HFFc6 (cell line): ENCODE measurements at places on chromosomes 7 and 10. TPM values are rescaled to one million over a fixed set of nuclear protein-coding genes. Genes with fewer than 3 reads are reported as not detected.
A peak's percentile ranks its signal among the peaks of the same experiment; 100 is the strongest.

GRCh38 chr7:18530224-18531179 is 35.0 kb downstream of the HDAC9 start:
- H3K36me3 ChIP-seq, result peaks cover 34% of the 10 kb centered on the region
- no peak overlapping the region for H3K4me3 ChIP-seq
- DNase-seq, result no peak
- H3K27me3 ChIP-seq, result peaks cover 1% of the 10 kb centered on the region; the same call in 1 of the 2 replicates

DNA sequence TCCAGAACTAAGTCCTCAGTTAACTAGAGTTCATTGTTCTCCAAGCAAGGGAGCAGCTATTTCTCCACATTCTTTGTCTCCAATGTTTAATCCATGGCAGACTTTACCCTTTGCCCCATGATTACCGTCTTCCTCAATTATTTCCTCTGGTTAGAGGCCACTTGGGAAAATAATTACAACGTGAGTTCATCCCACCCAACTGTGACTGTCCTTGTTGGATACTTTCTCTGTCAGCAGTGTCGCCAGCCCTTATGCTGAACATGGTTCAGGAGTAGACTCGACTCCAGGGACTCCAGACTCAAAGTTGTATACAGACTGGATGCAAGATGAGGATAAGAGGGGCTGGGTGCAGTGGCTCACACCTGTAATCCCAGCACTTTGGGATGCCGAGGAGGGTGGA is 17.1 kb upstream of the SEPHS1 start:
- no peak overlapping the region for H3K27ac ChIP-seq
- H3K27me3 ChIP-seq, result peaks cover 7% of the 10 kb centered on the region
- no peak for DNase-seq
- no peaks in the 10 kb centered on the region for H3K36me3 ChIP-seq

ADAM22 gene
- 0.63 TPM in 1 of 2 replicates, not detected in the other for total RNA-seq

OR6B1 gene
- not detected in 2 replicates for total RNA-seq

GRCh38 chr10:117740691-117741222 is 198.2 kb downstream of the EMX2 start:
- no peaks in the 10 kb centered on the region for H3K4me1 ChIP-seq
- peaks cover 6% of the 10 kb centered on the region; the same call in 1 of the 2 replicates for H3K36me3 ChIP-seq
- H3K27me3 ChIP-seq, result no peaks in the 10 kb centered on the region; the same call in 1 of the 2 replicates
- H3K27ac ChIP-seq, result no peak overlapping the region
- DNase-seq, result no peak

DNA sequence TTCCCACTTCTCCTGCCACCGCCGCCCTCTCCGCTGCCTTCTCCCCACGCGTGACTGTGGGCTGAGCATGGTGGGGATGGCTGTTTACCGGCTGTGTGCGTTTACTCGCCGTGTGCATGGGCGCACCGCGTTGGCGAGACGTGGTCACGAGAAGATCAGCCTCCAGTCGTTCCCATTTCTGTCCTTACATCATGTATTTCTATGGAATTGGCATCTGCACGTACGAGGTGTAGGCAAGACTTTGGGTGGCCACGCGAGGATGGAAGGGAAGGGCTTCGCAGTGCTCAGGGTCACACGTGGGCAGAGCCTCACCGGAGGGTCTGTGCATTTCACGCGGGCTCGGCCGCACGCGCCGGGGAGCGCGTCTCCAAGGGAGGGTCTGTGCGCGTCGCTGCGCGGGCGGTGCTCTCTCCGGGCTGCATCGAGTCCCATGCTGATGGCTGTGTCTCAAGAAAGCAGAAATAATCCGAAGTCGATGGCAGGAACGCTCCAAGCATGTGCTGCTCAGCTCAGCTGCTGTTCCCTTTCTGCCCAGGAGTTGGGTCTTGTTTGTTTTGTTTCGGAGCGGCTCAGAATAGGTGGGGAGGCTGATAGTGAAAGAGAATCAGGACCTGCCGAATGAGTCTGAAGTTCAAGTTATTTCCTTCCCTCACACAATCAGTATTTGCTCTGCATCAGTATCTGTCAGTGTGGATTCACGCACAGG is 973 bp downstream of the CAMK1D start:
- peak overlapping the region; percentile 92 for H3K4me3 ChIP-seq
- no peaks in the 10 kb centered on the region for H3K36me3 ChIP-seq
- peaks cover 12% of the 10 kb centered on the region for H3K27me3 ChIP-seq

SCIN gene
- 0.96 to 48.9 TPM (median 1.5 TPM) in 3 replicates for total RNA-seq

ANXA8L1 gene
- total RNA-seq, result 0.27 to 0.30 TPM (median 0.28 TPM) in 3 replicates

- DNase-seq, result peak; percentile 9
- peaks cover 8% of the 10 kb centered on the region for H3K27me3 ChIP-seq
- H3K27ac ChIP-seq, result no peak overlapping the region
Measured at GRCh38 chr10:116044801-116045248, 228.2 kb downstream of the GFRA1 start.

GRCh38 chr10:107059872-107060271 is 104.6 kb downstream of the SORCS1 start:
- no peak overlapping the region for H3K27ac ChIP-seq
- no peak for DNase-seq
- no peaks in the 10 kb centered on the region for H3K4me1 ChIP-seq
- H3K36me3 ChIP-seq, result no peaks in the 10 kb centered on the region
- H3K4me3 ChIP-seq, result no peak overlapping the region

DNA sequence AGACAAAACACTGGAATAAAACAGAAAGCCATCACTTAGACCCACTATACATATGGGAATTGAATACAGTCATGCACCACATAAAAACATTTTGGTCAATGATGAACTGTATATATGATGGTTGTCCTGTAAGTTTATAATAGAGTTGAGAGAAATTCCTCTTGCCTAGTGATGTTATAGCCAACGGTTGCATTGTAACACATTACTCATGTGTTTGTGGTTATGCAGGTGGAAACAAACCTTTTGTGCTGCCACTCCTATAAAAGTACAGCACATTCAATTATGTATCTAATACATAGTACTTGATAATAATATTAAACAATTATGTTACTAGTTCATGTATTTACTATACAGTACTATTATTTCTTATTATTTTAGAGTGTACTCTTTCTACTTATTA is 381.2 kb upstream of the MBL2 start:
- H3K36me3 ChIP-seq, result no peaks in the 10 kb centered on the region
- no peak overlapping the region for H3K27ac ChIP-seq
- H3K27me3 ChIP-seq, result no peaks in the 10 kb centered on the region

NPM3 gene
- 51.8 to 60.6 TPM (median 56.1 TPM) in 3 replicates for total RNA-seq

DNA sequence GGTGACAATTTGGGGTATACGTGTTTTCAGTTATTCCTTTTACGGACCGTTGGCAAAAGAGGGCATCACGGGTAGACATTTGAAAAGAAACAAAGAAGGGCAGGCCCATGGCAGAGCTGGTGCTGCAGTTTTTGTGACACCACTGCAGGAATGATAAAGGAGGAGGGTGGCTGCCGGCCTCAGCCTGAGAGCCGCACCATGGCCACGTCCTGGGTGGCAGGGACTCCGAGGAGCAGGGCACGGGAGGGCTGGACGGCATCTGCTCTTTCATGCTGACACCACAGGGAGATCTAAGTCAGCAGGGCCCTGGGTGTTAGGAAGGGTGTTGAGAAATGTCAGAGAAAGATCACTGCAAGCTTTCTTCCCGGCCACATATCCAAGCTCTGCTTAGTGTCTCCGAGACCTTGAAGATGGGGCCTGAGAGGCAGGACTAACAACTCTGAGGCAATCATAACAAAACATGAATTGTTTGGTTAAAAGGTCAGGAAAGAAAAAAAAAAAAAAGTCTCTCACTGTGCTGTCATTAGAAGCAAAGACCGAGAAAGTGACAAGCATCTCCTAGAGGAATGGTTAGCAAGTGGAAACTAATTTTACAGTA is 36.6 kb downstream of the INSYN2A start:
- H3K4me3 ChIP-seq, result no peak overlapping the region
- H3K27ac ChIP-seq, result no peak overlapping the region
- peaks cover 42% of the 10 kb centered on the region for H3K4me1 ChIP-seq
- DNase-seq, result no peak
- no peaks in the 10 kb centered on the region; the same call in none of the 2 replicates for H3K27me3 ChIP-seq

GRCh38 chr7:24630596-24630995 is 57.3 kb downstream of the PALS2 start:
- H3K27me3 ChIP-seq, result no peaks in the 10 kb centered on the region
- H3K4me1 ChIP-seq, result no peaks in the 10 kb centered on the region
- DNase-seq, result no peak
- no peak overlapping the region for H3K27ac ChIP-seq

DNA sequence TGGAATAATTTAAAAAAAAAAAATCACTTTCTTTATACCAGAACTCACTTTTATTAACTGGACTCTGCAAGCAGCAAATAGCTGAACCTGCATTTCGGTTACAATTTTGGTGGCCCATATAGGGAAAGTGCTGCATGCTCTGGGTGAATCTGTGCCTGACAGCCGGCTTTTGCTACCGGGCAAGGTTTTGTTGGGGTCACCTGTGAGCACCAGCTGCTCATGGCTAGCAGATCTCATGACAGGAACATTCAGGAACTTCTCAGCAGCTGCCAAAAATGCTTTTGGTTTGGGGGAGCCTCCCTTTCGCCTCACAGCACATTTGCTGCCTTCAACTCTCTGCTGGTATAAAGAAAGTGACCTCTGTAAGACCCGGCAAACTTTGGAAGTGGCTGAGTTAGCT is 13.2 kb upstream of the CREB3L2 start:
- no peak for DNase-seq
- H3K4me3 ChIP-seq, result no peak overlapping the region
- no peaks in the 10 kb centered on the region for H3K36me3 ChIP-seq
- no peaks in the 10 kb centered on the region for H3K4me1 ChIP-seq

DNA sequence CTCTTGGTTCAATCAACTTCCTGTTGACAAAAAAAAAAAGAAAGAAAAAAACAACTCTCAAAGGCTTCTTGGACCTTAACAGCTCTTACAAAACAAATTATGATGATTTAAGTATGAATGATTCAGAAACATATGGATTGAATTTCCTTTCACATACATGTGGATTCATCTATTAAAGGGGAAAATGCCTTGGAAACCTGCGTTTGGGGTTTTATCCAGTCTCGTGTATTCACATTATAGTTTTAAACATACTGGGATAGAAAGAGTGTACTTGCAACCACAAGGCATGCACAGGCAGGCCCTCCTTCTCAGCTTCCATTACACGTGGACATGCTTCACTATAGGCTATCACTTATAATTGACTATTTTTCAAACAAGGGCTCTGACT is 286.7 kb downstream of the INHBA start:
- H3K4me1 ChIP-seq, result peaks cover 19% of the 10 kb centered on the region
- no peaks in the 10 kb centered on the region for H3K36me3 ChIP-seq
- no peak overlapping the region for H3K4me3 ChIP-seq
- DNase-seq, result no peak
- no peak overlapping the region for H3K27ac ChIP-seq

- no peaks in the 10 kb centered on the region; the same call in 1 of the 2 replicates for H3K27me3 ChIP-seq
- no peak overlapping the region for H3K4me3 ChIP-seq
- no peaks in the 10 kb centered on the region for H3K36me3 ChIP-seq
- no peaks in the 10 kb centered on the region for H3K4me1 ChIP-seq
- no peak for DNase-seq
Measured at GRCh38 chr10:66940965-66941364, 15.1 kb downstream of the LRRTM3 start.

GRCh38 chr10:78372806-78373205 is 339.1 kb downstream of the RPS24 start:
- no peak overlapping the region for H3K4me3 ChIP-seq
- H3K36me3 ChIP-seq, result no peaks in the 10 kb centered on the region
- peaks cover 47% of the 10 kb centered on the region for H3K27me3 ChIP-seq

RFC2 gene
- total RNA-seq, result 22.5 to 37.7 TPM (median 33.4 TPM) in 3 replicates

- no peaks in the 10 kb centered on the region for H3K4me1 ChIP-seq
- no peak for DNase-seq
- H3K4me3 ChIP-seq, result no peak overlapping the region
- no peaks in the 10 kb centered on the region for H3K36me3 ChIP-seq
- H3K27ac ChIP-seq, result no peak overlapping the region
Measured at GRCh38 chr7:23220690-23221305, 25.8 kb upstream of the GPNMB start.

DNA sequence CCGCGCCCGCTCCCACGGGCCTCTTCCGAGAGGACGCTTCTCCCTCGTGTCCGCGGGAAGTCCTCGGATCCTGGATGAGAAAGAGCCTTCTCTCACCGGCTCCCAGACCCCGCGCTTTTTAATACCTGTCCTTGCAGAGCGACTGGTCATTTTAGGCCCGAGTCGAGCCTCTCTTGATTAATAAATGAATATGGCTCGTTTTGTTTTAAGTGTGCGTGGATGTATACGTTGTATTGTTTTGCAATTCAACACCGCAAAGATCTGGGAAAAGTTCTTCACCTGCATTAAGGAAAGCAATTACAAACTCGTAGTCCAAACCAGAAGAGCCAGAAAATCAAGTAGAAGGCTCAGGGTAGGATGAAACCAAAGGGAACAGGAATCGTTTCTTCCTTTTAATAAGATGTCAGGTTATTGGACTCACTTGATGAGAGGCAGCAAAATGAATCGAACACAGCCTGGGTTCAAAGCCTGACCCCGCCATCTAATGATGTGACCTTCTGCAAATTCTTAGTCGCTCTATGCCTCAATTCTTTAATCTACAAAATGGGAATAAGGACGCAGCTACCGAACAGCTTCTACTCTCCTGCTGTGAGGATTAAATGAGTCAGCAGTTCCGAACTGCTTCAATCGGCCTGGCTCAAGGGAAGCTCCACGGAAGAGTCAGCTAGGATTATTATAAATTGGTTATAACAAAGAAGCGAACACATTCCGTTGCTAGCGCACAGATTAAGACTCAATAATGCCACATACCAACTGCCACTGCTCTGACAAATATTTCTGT is 277.8 kb upstream of the NEBL start:
- no peak overlapping the region for H3K27ac ChIP-seq
- H3K36me3 ChIP-seq, result no peaks in the 10 kb centered on the region
- no peaks in the 10 kb centered on the region for H3K4me1 ChIP-seq
- peaks cover 21% of the 10 kb centered on the region for H3K27me3 ChIP-seq
- no peak for DNase-seq

DNA sequence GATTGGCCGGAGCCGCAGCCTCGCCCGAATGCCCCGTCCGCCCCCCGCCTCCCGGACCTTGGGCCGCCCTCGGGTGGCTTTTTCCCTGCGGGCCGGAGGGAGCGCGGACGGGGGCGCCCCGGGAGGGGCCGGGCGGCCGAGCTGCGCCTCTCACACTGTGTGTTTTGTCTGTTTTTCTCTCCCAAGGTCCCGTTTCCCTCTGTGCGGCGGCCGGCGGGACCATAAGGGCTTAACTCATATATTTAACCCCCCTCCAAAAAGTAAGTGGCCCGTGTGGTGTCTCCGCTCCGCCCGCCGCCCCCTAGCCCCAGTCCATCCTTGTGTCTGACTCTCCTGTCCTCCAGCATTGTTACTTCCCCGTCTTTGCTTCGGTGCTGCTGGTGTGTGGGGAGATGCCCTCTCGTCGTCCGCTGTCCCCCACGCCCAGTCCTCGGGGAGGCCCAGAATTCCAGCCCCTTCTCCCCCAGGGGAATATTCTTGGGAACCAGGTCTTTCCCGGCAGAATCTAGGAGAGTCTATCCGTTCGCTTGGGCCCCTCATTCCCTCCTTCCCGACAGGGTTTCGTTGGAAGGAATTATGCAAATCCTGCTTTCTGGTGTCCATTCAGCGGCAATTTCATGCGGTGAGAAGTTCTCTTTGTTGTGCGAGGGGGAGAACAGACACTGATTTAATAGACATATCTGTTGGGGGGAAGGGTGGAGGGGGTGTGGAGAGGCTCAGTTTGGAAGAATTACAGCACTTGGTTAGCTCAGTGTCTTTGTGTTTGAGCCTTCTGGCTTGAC is 1.3 kb downstream of the LCOR start:
- H3K27ac ChIP-seq, result peak overlapping the region; percentile 89
- peaks cover 14% of the 10 kb centered on the region for H3K36me3 ChIP-seq
- no peak for DNase-seq
- peaks cover 60% of the 10 kb centered on the region for H3K4me1 ChIP-seq
- H3K4me3 ChIP-seq, result peak overlapping the region; percentile 100

VWDE gene
- total RNA-seq, result not detected in 3 replicates

AGR3 gene
- not detected in 2 replicates for total RNA-seq

STAMBPL1 gene
- total RNA-seq, result 26.2 and 38.3 TPM in 2 replicates
